Skin of body (tissue), 3 donors: ENCODE measurements at places on chromosomes 12 and 14. TPM values are rescaled to one million over a fixed set of nuclear protein-coding genes. Genes with fewer than 3 reads are reported as not detected.

CLEC4D gene
- 0.99 TPM for total RNA-seq

SPSB2 gene
- 3.1 TPM for total RNA-seq

EXOC3L4 gene
- total RNA-seq: 0.30 TPM

CBX5 gene
- 47.6 TPM for total RNA-seq

PIANP gene
- total RNA-seq: 0.10 TPM

BICDL1 gene
- total RNA-seq: 22.5 TPM
